Renal pelvis (tissue), 12 donors: ENCODE measurements at places on chromosomes 6 and 20.

GRCh38 chr20:2948968-2949367 lies 75.7 kb downstream of the PTPRA start:
- no peak for DNase-seq

GRCh38 chr20:35462351-35462750 lies 7.0 kb downstream of the CEP250 start:
- no peak for DNase-seq

DNA sequence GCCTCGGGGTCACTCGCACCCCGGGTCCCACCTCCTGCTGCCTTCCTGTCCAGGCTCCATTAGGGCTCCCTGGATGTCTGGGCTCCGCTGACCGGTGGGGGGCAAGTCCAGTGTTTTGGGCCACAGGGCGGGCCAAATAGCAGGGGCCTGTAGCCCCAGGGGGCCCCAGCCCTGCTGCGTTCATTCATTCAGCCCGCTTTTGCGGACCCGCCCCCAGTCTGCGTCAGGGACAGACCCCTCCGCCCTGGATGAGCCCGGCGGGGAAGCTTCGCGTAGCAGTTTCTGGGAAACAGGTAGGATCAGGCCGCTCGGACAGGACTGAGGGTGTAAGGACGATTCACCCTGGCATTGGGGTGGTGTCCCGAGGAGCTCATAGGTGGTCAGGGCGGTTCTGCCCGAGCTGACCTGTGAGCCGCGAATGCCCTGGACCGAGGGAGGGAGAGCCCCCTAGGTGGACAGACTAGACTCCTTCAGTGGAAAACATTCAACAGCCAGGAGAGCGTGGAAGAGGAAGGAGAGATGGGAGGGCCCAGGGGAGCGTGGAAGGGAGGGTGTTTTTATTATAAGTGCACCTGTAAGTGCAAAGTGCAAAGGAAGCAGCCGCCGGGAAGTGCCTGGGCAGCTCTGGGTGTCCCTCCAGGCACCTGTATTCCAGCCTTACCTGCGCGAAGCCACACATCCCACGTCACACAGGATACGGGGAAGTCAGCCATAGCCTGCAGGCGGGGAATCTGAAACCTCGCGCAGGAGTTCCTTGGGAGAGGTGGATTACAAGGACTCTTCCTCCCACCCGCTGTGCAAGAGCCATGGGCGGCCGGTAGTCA lies 662 bp downstream of the ENTPD6 start:
- peak; percentile 42 for DNase-seq

GRCh38 chr6:125307964-125308615 lies 6.3 kb upstream of the HDDC2 start:
- DNase-seq: no peak

DNA sequence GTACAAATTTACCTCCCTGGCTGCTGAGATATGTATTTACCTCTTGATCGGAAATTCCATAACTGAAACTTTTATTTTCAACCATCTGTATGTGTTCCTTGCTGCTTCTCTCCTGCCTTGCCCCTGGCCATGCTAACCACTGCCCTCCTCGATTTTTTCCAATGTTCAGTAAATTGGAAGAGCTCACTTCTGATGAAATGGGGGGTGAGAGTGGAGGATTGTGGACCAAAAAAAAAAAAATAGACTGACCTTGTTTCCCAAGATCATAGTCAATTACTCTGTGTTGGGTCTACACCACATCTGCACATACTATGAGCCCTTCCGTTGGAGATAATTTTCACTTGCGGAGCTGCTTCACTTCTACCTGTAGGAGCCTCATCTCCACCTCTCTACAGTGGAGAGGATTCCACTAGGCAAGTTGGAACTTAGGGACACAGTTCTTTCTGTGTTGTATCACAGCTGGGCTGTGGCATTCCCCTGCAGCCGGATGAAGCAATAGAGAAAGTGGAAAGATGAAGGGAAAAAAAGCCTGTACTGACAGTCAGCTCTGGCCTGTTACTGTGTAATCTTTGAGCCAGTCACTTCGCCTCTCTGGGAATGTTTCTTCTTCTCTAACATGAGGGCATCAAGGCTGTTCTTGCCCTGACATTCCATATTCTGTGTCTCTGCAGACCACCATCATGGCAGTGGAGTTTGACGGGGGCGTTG lies 1.6 kb downstream of the PSMB9 start:
- DNase-seq: no peak

DNA sequence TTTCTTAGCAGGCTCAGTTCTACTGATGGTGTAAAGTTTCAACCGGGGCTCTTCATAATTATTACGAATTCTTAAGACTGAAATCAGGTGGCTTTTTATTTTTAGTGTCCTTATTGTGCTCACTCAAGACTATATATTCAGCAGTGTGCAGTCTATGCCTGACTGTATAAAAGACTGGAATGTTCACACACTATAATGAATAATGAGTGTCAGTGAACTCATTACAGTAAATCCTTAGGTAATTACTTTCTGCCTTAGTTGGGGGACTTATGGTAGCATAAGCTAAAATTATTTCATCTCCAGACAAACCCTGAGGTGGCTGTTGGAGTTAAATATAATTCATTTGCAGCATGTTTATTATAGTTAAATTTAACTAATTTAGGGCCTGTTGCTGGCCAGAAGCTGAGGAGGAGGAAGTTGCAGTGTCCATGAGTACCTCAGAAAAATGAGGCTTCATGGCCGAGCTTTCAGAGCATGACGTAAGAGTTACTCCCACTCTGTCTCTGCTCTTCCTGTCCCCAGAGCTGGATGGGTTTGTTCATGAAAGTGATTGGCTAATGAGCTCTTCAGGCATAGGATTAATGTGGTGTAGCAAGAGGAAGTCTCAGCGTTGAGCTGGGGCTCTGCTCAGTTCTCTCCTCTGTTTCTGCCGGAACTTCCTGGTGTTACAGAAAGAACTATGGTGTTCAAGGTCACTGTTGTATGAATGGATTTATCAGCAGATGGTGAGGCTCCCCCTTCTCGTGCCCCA lies 335.7 kb downstream of the NRN1 start:
- peak; percentile 60 for DNase-seq

DNA sequence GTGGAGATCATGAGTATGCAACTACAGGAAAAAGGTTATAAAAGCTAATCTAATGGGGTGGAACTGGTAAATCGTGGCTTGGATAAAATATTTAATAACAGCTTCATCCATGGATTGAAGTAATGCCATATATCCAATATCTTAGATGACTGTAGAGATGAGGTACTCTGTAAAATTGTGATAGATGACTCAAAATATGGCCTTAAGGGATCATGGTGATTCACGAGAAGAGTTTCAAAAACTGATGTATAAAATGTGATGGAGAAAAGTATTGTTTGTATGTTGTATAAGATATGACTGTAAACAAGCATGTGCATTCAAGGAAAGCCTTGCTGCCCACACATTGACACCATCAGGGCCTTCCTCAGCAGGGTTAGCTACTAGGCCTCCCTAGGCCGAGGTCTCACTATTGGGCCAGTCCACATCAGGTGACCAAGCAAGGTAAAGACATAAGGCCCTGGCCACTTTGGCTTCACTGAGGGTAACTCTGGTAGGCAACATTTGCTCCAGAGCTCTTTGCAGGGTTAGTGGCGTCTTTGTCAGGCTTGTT lies 17.7 kb upstream of the CCN6 start:
- DNase-seq: no peak

DNA sequence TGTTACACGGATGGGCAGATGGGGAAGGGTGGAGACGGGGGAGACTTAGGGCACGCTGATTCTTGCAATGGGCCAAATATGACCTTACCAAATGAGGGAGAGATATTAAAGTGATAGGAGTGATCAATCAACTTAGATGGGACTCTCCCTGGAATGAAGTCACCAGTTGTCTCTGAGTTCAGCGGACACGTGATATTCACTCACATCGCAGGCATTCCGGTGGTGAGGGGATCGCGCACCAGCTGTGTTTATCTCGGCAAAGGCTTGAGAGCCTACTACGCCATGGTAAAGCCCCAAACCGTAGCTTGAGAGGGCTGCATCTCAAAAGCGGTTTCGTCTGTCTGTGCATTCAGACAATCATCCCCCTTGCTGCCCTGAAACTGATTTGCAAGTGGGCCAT lies 5.5 kb downstream of the BMP7 start:
- DNase-seq: no peak

DNA sequence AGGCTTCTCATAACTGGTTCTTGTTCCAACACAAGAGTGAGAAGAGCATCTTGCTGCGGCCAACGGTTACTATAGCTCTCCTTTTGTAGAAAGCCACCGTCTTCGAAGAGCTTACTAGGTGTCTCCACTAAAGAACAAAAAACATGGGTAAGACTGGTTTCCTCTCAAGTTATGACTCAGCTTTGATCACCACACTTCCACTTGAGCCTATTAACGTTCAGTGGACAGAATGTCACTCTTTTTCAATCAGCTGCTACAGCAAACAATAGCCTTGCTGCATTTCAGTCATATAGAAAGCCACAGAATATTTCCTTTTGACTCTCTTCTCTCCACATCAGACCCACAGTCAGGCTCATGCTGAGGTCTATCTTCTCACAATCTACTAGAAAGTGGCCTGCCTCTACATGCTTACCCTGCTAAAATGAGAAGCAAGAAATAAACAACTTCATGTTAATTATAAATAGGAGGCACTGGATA lies 243.5 kb upstream of the PREP start:
- DNase-seq: no peak

GRCh38 chr6:53725791-53726575 lies 60.4 kb upstream of the KLHL31 start:
- peak; percentile 69 for DNase-seq

- DNase-seq: no peak
These were observed 511.6 kb downstream of the CDH26 start for GRCh38 chr20:60469829-60470228.

- no peak for DNase-seq
These were observed 106.9 kb downstream of the PAX1 start for GRCh38 chr20:21812379-21812778.

- DNase-seq: no peak
These were observed 41.5 kb downstream of the MAN1A1 start for GRCh38 chr6:119308048-119308570.

GRCh38 chr20:21189761-21190523 lies 64.1 kb downstream of the KIZ start:
- peak; percentile 70 for DNase-seq

DNA sequence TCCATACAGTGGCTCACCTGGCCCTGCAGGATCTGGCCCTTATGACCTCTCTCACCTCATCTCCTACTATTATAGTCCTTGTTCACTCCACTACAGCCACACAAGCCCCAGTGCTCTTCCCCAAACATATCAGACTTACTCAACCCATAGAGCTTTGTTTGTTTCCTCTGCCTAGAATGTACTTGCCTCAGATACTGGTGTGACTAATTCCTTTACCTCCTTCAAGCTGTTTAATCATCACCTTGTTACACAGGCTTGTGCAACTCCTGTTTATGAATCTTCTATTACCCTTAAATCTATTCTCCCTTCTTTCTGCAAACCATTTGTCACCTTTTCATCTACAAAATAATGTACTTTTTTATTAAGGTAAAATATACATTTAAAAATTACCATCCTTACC lies 3.2 kb downstream of the DEFB125 start:
- DNase-seq: no peak

DNA sequence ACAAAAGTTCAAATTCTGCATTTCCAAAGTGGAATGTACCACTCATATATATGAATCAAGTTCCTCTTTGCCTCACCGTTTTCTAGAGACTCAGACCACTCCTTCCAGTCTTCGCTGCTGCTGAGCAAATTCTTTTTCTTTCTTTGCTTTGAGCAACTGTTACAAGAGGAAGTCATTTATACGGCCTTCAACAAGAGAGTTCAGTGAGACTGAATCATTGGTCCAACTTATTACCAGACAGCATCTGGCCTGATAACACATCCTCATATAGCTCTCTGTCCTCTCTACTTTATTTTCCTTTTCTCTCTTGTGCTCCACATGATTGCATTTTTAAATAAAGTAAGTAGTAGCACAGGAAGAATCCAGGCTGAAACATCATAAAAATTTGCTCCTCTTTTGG lies 652.7 kb downstream of the PHF3 start:
- DNase-seq: no peak

DNA sequence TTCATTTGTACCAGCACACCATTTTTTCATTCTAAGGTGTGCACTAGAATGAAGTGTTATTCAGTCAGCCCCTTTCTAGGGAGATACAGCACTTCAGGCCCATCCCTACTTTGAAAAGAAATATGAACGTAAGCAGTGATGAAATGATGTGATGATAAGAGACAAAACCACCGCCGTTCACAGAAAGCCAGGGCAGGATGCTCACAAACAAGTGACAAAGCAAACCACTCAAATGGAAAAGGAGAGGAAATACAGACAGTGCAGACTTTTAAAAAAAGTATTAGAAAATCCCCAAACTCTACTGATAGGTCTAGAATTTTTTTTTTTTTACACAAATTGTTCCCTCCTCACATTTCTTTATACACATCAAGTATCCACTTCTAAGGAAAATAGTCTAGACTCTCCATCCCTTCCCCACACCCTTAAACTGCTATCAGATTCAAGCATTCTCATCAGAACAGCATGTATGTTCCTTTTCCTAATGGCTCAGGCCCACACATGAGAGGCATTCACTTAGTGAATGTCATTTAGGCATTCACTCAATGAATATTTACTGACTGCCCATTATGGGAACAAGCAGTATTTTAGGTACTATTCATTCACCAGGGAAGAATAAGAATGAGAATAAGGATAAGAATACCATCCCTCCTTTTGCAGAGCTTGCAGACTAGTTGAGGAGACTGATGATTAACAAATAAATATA lies 243.5 kb downstream of the GMPR start:
- DNase-seq: no peak

GRCh38 chr20:8489094-8489883 lies 357.2 kb downstream of the PLCB1 start:
- no peak for DNase-seq

- no peak for DNase-seq
These were observed 208.6 kb downstream of the MOXD1 start for GRCh38 chr6:132192631-132193030.

DNA sequence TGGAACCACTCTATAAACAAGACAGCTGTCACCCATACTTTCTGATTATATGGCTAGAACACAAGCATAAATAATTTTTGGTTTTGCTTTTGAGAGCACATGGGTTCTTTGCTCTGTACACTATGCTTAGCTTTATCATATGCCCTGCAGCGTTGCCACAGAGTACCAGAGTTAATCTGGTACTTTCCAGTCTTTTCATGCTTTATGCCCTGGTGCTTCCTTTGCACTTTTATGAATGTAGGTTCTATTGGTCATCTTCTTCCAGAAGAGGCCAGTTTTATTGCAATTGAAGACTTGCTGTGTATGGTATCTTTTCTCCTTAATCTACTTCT lies 20.8 kb downstream of the SHLD1 start:
- DNase-seq: no peak

GRCh38 chr6:117955684-117956256 lies 48.7 kb downstream of the SLC35F1 start:
- no peak for DNase-seq

GRCh38 chr6:56840467-56841380 lies 114.2 kb upstream of the BEND6 start:
- DNase-seq: no peak

DNA sequence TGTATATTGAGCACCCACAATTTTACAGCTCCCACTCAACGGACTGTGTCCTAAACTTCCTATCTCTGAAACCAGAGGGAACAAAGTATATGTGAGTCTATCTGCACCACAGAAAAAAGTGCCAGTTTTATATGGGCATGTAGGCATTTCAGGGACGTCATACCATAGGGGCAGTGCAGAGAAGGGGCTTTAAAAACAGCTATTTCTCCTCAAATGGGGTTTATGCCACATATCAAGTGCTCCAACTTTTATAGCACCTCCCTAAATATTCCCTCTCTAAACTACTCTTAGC lies 28.9 kb upstream of the ASF1A start:
- DNase-seq: no peak
